ENCODE measurements at places on chromosomes 7 and 10.

DNA sequence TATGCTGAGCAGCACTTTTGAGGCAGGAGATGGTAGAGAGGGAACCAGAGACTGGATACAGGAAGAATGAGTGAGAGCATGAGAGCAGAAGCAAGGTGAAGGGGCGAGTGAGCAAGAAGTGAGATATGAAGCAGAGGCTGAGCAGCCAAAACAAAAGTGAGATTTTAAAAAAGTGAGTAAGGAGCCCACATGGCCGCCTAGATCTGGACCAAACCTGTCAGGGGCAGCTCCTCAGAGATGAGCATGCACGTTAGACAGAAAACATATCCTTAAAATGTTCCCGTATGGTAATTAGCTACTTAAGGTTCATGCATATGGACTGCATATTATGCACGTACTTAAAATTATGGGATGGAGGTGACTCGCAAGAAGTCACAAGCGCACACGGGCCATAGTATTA lies 22.5 kb downstream of the TMEM176A start:
- DNase-seq = no peak

DNA sequence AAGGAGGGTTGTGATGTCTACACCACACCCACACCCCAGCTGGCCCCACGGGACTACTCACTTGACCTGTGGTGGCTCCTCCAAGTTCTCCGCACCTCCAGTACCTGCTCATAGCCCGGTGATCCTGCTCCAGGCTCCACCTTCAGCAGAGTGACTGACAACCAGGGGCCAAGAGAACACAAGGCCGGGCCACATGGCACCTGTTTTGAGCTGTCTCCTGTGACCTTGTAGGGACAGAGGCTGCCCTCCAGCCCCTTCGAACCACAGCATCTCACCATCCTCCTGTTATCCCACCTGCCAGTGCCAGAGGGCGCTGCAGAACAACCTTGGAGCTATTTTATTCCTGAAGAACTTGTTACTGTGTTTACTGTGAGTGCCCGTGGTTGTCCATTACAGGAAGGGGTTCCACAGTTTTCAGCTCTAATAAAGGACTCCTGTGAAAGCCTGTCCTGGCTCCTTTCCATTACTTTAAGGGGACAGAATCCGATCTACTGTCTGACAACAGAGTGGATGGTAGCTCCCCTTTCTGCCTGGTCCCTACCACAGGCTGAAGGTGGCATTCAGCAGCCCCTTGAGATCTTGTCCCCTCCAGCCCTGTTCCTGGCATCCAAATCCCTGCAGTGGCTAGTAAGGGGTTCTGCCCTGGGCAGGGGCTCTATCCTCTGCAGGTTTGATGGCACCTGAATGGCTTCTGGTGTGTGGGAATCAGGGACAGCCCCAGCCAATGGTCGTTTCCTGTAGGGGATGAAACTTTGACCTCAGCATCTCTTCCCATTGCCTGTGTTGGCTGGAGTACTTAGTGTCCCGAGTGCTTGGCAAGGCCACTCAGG lies 50.8 kb downstream of the C10orf120 start:
- DNase-seq = no peak

DNA sequence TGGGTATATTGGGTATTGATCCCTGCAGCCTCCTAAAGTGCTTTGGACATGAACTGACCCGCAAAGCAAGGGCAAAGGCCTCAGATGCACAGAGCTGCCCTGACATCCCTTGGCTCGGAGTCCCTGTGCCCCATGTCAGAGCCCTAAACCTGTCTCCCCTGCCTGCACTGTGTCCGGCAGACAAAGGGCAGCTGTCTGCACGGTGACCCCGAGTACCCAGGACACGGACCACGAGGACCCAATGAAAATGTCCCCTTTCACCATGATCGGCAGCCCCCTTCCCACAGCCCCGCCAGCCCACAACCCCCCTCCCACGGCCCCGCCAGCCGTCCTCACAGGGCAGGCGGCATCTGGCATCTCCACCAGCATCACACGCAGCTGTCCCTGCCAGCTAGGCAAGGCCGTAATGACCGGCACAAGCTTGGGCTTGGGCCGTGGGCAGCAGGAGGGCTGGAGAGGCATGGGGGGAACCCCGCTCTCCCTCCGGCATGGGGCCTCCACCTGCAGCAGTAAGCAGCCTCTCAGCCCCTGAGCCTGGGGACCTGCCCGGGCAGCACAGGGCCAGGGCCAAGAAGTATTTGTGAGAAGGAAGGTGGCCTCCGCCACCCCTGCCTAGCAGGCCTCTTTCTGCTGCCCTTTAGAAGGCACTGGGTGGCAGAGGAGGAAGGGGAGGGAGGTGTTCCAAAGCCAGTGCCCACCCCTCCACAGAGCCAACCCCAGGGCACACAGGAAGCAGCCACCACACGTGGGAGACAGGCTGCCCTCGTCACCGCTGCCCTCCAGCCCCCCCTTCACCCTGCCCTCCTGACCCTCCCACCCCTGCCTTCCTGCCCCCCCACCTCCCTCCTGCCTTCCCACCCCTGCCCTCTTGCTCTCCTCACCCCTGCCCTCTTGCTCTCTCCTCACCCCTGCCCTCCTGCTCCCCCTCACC lies 10.1 kb downstream of the NUDT1 start:
- no peak for DNase-seq

- DNase-seq = no peak
Observed at GRCh38 chr10:77636967-77637531, 559 bp downstream of the KCNMA1 start.

GRCh38 chr10:131900350-131901152 lies at the start of gene PPP2R2D:
Gene PPP2R2D (plus strand): TSS chr10:131901008. CDS start chr10:131901149, 141 bp downstream.
- DNase-seq = peak; percentile 40

- no peak for DNase-seq
Observed at GRCh38 chr7:117592011-117592635, 112.3 kb downstream of the CFTR start.

DNA sequence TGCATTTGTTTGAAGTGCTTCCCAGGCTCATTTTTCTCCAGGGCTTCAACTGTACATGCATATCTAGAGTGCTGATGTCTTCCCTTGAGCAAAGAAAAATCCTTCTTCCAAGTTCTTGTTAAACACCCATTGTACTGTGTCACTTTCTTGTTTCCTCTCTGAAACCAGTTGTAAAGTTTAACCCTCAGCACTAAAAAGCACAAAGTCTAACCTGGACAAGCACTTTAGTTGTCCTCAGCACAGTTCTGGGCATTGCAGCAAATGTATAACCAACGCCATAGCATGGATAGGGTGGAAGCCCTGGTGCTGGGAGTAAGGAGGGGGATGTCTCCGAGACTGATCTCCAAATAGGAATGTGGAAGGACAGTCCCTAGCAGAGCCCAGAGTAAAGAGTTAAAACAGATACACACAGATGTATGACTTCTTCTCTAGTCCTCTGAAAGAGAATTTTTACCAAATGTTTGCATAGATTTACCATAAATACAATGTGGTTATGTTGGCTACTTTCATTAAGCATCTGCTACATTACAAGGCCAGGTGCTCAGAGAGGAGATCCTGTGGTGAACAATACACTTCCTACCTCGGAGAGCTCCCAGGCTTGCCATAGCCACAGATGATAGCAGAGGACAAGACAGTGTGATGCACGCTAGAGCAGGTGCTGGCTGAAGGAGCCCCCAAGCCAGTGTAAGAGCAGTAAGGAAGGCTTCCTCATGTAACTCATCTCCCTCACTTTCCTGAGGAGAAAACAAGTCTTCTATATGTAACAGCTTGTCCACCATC lies 57.0 kb downstream of the DNAJC12 start:
- DNase-seq = no peak

DNA sequence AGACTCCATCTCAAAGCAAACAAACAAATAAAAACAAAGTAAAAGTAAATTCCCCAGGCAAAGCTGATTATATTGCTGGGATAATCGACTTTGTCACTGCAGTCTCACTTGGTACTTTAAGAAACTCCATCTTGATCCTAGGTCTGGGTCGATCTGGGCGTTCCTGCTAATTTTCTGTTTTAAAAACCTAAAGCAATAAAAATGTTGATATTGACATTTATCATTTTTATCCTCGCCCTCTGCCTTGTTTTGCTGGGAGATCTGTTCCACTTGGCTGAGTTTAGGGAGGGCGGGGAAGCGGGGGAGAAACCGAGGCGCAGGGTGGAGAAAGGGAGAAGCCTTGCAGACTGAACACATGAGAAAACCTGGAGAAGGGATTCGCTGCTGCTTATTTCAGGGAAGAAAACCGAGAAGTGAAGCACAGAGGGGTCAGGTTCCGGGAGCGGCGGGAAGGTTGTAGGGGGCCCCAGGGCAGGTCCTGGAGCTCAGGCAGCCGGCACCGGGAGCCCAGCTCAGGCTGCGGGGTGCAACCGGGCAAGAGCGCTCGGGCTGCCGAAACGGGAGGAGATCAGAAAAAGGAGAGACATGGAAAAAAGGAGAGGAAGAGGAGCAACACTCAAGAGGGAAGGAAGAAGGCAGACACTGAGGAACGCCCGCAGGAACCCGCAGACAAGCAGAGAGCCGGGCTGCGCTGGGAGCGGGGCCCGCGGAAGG lies 27.3 kb upstream of the KMT2C start:
- DNase-seq = peak; percentile 69

GRCh38 chr10:73841526-73842285 lies 30.3 kb upstream of the NDST2 start:
- DNase-seq = no peak

GRCh38 chr10:6234371-6234770 lies 31.6 kb downstream of the PFKFB3 start:
- no peak for DNase-seq

DNA sequence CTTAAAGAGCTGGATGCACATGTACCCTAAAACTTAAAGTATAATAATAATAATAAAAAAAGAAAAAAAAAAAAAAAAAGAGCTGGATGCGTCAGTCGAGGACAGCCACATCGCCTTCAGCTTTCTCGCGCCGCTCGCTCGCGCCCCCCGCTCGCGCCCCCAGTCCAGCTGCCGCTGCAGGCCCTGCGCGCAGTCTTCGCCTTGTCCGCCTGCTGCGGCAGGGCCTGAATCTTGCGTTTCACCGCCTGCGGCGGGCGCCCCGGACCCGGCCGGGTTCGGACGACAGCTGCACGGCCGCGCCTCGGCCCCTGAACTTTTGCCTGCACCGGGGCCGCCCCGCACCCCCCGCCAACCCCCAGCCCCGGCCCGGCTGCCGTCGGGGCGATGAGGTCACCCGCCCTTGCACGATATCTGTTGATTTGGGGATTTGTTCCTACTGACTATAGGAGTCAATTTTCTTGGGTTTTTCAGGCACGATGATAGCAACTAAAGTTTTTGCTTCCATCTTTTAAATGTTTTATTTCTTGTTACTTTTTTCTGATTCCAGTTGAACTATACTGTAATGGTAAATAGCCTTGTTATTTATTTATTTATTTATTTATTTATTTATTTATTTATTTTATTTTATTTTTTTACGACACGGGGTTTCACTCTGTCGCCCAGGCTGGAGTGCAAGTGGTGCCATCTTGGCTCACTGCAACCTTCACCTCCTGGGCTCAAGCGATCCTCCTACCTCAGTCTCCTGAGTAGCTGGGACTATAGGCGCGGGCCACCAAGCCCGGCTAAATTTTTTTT lies 33.5 kb upstream of the CPN1 start:
- DNase-seq = no peak

DNA sequence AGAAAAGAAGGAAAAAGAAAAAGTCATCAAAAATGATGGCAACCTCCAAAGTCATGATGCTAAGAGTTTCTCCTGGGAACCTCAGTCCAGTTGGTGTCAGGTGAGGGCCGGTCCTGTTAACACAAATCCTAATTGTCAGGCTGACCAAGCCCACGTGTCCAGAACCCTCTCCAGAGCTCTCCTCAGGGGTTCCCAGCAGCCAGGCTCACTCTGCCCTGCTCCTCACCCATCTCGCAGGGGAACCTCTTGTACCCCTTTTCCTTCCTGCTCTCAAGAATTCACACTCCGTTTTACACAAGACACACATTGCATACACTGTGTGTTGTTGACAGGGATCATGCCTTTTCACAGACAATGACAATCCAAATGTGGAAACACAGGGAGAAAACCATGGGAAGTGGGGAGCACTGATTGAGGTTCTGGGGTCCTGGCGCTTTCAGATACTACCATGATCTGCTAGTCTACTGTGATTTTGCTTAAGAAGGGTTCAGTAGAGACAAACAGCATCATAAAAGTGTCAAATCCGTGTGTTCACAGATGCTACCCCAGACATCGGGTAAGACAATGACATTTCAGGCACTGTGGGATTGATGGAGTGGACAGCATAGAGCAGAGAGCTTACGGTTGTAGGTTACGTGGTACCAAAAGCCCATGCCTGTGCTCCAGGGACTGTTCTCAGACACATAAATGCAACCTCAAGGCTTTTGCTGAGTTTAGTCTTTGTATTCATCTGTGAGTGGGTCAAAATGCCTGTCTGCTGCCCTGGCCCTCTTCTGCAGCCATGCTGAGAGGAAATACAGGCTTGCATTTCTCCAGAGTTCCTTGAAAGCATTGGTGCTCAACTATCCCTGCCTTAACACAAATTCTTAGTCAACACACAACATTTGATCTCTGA lies 16.0 kb downstream of the IL2RA start:
- DNase-seq = no peak

GRCh38 chr7:1104516-1105179 lies 16.7 kb downstream of the GPER1 start:
- no peak for DNase-seq

DNA sequence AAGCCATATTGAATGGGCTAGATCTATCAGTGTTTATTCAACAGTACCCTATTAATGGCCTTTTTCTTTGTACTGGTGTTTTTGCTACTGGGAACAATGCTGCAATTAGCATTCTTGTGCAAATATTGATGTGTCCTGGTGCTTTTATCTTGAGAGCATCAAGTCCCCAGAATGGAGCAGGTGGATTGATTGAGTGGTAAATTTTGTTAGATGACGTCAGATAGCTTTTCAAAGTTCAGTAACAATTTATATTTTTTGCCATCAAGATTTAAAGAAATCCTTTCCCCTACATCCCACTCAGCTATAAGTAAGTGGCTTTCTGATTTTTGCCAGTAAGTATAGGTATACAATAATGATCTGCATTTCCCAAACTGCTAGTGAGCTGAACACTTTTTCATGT lies 63.4 kb upstream of the SYPL1 start:
- peak; percentile 92 for DNase-seq

DNA sequence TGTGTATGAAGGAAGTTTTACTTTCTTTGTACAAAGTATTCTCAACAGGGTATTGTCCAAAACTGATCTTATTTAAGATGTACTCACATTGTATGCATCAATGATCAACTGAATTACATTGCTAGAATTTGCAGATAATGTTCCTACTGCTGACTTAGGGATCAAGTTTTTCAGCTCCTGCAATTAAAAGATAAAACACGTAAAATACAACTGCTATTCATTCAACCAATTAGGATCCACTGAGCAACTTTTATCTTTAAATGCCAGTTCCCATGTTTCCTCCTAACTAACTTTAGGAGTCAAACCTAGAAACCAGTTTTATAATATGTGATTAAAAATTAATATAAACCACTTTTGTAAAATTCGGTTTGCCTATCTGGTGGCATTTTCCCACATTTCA lies 35.9 kb downstream of the ITGB1 start:
- no peak for DNase-seq
